Fibroblast of the aortic adventitia (primary cell): ENCODE measurements at places on chromosomes 16 and 17.

- DNase-seq, result no peak
Measured at GRCh38 chr16:27324851-27325301, 11.1 kb downstream of the IL4R start.

DNA sequence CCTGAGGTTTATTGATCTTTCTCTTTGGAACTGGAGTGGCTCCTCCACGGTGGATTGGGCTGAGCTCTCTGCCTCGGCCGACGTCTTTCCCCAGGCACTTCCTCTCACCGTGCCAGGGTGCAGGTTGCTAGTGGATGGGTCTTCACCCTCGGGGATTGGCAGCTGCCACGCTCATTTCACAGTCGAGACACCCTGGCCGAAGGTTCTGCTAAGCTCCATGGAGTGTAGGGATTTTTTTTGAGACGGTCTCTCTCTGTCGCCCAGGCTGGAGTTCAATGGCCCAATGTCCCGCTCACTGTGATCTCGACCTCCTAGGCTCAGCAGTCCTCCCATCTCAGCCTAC is 280.8 kb downstream of the SEC14L1 start:
- no peak for DNase-seq

GRCh38 chr17:34650051-34650750 is 70.8 kb downstream of the TMEM132E start:
- DNase-seq, result no peak

DNA sequence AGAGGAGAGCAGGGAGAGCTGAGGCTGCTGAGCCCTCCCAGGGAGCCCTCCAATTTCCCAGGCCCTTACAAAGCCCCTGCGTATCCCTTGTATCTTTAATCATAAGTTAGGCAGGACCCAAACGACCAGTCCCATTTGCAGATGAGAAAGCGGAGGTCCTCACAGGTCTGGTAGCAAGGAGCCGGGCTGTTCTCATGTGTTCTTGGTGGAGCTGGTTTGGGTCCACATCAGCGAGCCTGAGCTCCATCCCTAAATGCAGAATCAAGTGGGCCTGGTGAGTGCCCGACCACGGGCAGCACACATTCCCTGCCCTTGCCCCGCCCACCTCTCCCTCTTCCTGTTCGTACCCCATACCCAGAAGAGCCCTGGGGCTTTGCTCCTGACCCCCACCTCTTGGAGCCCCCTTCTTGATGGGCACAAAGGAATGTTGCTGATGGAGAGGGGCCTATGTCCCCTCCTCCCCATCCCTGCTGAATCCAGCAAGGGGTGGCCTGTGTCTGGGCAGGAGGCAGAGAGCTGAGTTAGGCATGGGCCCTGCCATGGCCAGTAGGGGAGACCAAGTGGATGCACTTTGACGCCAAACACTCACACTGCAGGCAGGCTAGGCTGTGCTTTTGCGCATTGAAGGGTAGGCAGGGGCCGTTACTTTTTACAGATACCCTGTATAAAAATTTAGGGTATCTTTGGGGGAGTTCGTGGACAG is 18.3 kb upstream of the ADCY7 start:
- DNase-seq, result no peak

GRCh38 chr17:81556175-81556691 is 4.1 kb upstream of the FAAP100 start:
- no peak for DNase-seq

GRCh38 chr17:74748279-74748528 is 224 bp upstream of the NHERF1 start:
- no peak for DNase-seq

GRCh38 chr16:84088695-84089395 is 27.9 kb downstream of the MBTPS1 start:
- no peak for DNase-seq

DNA sequence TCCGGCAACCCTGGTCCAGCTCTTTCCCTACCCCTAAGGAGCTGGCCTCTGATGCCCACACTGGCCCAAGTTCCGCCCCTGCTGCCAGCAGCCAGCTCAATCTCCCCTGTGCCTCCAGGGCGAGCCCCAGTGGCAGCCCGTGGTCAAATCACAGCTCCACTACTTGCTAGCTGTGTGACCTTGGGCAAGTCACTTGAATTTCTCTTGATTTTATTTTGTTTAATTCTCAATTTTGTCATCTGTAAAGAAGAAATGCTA is 10.3 kb downstream of the CASKIN2 start:
- DNase-seq, result no peak
